T-cell (primary cell): ENCODE measurements at places on chromosomes 3 and 15.

- no peak overlapping the region for H3K4me3 ChIP-seq
- no peaks in the 10 kb centered on the region for H3K4me1 ChIP-seq
- peaks cover under 1% of the 10 kb centered on the region for H3K36me3 ChIP-seq
- no peaks in the 10 kb centered on the region for H3K27me3 ChIP-seq
- no peak overlapping the region for H3K27ac ChIP-seq
- DNase-seq = no peak
These were observed 30.1 kb downstream of the ZNF35 start for GRCh38 chr3:44678480-44679116.

DNA sequence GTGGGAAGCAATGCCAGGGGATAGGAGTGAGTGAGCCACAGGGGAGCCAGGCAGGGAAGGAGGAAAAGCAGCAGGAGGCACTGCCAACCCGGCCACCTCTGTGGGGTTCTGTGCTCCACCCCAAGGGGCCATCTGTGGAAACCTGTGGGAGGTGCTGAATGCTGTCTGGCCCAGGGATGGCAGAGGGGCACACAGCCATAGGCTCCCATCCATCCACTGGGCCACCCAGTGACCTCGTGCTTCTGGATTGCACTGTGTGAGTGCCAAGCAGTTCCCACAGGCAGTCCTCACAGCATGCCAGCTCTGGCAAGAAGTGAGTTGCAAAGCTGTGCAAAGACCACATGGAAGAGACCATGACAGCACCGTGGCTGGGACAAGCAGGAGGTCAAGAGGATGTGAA is 27.5 kb downstream of the DNAJB8 start:
- H3K27ac ChIP-seq = no peak overlapping the region
- H3K4me3 ChIP-seq = no peak overlapping the region
- DNase-seq = no peak
- no peaks in the 10 kb centered on the region for H3K4me1 ChIP-seq

DNA sequence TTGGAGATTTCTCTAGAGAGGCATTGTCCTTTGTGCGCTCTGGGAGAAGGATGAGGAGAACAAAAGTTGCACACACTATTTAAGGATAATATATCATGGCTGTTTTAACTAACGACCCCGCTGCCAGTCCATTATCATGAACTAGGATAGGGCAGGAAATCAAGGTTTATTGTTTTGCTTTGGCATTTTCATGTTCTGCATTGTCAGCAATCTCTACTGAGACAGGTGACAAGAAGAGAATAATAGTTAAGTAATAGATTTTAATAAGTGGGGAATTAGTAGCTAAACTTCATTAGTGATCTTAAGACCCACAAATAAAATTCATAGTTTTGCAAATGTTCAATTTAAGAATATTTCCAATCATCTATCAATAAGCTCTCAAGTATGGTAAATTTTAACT is 20.6 kb upstream of the GMNC start:
- H3K4me1 ChIP-seq = no peaks in the 10 kb centered on the region
- DNase-seq = no peak
- no peaks in the 10 kb centered on the region for H3K36me3 ChIP-seq
- H3K27me3 ChIP-seq = no peaks in the 10 kb centered on the region
- H3K4me3 ChIP-seq = no peak overlapping the region

- DNase-seq = no peak
- peaks cover 27% of the 10 kb centered on the region for H3K4me1 ChIP-seq
- no peaks in the 10 kb centered on the region for H3K27me3 ChIP-seq
- no peak overlapping the region for H3K27ac ChIP-seq
- no peaks in the 10 kb centered on the region for H3K36me3 ChIP-seq
These were observed 8.5 kb downstream of the CCDC9B start for GRCh38 chr15:40332113-40332781.

DNA sequence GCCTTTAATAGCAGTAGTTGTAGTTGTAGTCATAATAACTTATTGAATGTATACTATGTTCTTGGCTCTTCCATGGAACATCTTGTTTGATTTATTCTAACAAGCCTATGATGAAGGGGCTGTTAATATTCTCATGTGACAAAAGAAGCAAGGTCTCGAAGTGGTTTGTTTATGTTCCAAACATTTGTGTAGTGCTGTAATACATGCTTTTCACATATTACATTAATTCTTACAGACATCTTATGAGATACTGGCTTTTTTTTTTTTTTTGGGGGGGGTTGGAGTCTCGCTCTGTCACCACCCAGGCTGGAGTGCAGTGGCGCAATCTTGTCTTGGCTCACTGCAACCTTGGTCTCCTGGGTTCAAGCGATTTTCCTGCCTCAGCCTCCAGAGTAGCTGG is 252.3 kb downstream of the PTPRG start:
- no peaks in the 10 kb centered on the region for H3K4me1 ChIP-seq
- H3K36me3 ChIP-seq = no peaks in the 10 kb centered on the region
- no peak overlapping the region for H3K27ac ChIP-seq
- no peak for DNase-seq

DNA sequence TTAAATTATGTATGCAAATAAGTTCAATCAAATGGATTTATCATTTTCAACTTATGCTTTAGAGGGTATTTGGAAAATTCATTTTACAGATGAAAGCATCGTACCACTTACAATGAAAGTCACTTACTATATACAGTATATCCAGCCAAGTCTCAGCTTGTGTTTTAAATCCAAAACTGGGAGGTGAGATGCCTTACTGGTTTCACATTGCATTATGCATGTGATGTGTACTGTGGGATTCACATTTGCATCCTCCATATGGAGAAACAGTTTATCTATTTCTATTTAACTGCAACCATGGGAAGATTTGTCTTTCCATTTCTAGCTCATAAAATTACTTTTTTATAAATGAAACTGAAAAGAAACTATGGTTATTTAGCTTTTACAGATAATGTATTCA is 248.1 kb downstream of the CNTN3 start:
- H3K36me3 ChIP-seq = no peaks in the 10 kb centered on the region
- no peak overlapping the region for H3K4me3 ChIP-seq
- H3K27ac ChIP-seq = no peak overlapping the region
- DNase-seq = no peak

DNA sequence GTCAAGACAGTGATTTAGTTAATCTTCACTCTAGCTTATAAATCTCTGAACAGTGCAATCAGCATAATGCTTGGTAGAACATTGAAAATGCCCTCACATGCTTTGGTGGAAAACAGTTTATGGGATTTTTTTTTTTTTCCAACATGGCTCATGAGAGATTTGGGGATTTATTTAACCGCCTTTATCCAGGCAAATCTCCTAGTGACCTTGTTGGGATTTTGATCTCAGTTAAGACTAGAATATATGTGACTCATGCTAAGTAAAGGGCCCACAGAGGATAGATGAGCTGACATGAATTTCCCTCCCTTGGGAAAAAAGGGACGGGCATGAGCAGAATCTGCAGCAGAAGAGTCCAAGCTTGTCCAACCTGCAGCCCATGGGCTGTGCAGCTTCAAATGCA is 18.7 kb downstream of the LRTM1 start:
- no peak for DNase-seq
- no peaks in the 10 kb centered on the region for H3K27me3 ChIP-seq
- H3K36me3 ChIP-seq = no peaks in the 10 kb centered on the region
- no peak overlapping the region for H3K4me3 ChIP-seq
- no peak overlapping the region for H3K27ac ChIP-seq

- H3K4me3 ChIP-seq = no peak overlapping the region
- no peak for DNase-seq
- H3K36me3 ChIP-seq = no peaks in the 10 kb centered on the region
- no peak overlapping the region for H3K27ac ChIP-seq
These were observed 4.8 kb upstream of the ABHD5 start for GRCh38 chr3:43685921-43686320.

- H3K27ac ChIP-seq = no peak overlapping the region
- no peaks in the 10 kb centered on the region for H3K36me3 ChIP-seq
- no peak for DNase-seq
- H3K4me3 ChIP-seq = no peak overlapping the region
- peaks cover 17% of the 10 kb centered on the region for H3K27me3 ChIP-seq
These were observed 155.4 kb upstream of the TPM1 start for GRCh38 chr15:62887113-62887570.

- peaks cover 41% of the 10 kb centered on the region for H3K27me3 ChIP-seq
- H3K36me3 ChIP-seq = no peaks in the 10 kb centered on the region
- H3K4me3 ChIP-seq = peak overlapping the region; percentile 74
- H3K4me1 ChIP-seq = peaks cover 45% of the 10 kb centered on the region
- H3K27ac ChIP-seq = peak overlapping the region; percentile 49
These were observed 51.6 kb upstream of the BLM start for GRCh38 chr15:90665288-90666134.

DNA sequence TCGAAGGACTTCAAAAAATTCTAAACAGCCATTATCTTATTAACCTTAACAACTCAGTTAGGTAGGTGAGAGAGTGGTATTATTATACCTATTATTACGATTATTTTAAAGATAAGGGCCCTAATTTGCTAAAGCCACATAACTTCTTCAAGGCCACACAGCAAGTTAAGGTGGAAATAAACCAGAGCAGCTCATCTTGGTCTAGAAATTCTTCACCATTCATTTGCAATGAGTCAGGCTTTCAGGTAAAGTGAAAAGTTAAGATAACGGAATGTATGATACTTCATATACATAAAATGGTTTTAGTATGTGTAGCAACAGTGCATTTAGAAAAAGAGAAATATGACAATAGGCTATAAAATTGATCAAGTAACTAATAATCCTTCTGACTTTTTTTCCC is 920.2 kb downstream of the ROBO1 start:
- H3K4me3 ChIP-seq = no peak overlapping the region
- no peaks in the 10 kb centered on the region for H3K4me1 ChIP-seq
- DNase-seq = no peak
- H3K27ac ChIP-seq = no peak overlapping the region

- DNase-seq = no peak
- H3K27ac ChIP-seq = no peak overlapping the region
- no peaks in the 10 kb centered on the region for H3K27me3 ChIP-seq
- H3K36me3 ChIP-seq = no peaks in the 10 kb centered on the region
- no peaks in the 10 kb centered on the region for H3K4me1 ChIP-seq
These were observed 21.0 kb downstream of the RARB start for GRCh38 chr3:25448750-25449692.

GRCh38 chr15:45759936-45760335 is 125.1 kb downstream of the SQOR start:
- DNase-seq = no peak
- H3K4me1 ChIP-seq = no peaks in the 10 kb centered on the region
- peaks cover 10% of the 10 kb centered on the region for H3K27me3 ChIP-seq
- H3K4me3 ChIP-seq = no peak overlapping the region
- no peaks in the 10 kb centered on the region for H3K36me3 ChIP-seq

- no peak for DNase-seq
- no peaks in the 10 kb centered on the region for H3K27me3 ChIP-seq
- no peaks in the 10 kb centered on the region for H3K4me1 ChIP-seq
These were observed 8.3 kb downstream of the LRRC3B start for GRCh38 chr3:26630669-26631389.

- peaks cover 7% of the 10 kb centered on the region for H3K4me1 ChIP-seq
- no peak overlapping the region for H3K27ac ChIP-seq
- H3K4me3 ChIP-seq = no peak overlapping the region
- no peak for DNase-seq
- H3K36me3 ChIP-seq = peaks cover 3% of the 10 kb centered on the region
These were observed 37.8 kb downstream of the CD47 start for GRCh38 chr3:108053067-108053466.

DNA sequence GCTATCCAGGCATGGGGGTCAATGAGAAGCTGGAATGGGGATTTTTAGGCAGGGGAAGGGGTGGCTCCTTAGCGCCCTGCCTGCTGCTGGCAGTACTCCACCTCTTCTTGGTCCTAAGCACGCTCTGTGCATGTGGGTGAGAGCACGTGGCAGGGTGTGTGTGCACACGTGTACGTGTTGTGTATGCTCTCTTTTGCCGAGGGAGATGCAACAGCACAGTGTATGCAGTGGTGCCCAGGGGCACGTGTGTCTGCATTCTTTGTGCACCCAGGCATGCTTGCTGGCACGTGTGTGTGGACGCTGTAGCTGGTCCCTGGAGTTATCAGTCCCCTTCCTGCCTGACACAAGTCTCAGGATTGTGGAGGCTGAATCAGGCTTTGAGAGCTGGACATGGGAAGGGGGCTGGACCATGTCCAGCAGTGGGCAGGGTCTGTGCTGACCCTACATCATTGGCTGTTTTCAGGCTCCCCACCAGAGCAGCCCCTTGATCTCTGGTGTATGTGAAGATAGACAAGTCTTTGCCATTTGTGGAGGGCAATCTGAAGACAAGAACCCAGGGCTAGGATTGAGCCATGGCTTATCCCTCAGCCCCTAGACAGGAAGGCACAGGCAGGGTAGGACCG is 1.9 kb upstream of the CAMKV start:
- no peaks in the 10 kb centered on the region for H3K36me3 ChIP-seq
- peaks cover 53% of the 10 kb centered on the region for H3K27me3 ChIP-seq
- H3K4me3 ChIP-seq = no peak overlapping the region
- H3K4me1 ChIP-seq = no peaks in the 10 kb centered on the region
- DNase-seq = no peak

DNA sequence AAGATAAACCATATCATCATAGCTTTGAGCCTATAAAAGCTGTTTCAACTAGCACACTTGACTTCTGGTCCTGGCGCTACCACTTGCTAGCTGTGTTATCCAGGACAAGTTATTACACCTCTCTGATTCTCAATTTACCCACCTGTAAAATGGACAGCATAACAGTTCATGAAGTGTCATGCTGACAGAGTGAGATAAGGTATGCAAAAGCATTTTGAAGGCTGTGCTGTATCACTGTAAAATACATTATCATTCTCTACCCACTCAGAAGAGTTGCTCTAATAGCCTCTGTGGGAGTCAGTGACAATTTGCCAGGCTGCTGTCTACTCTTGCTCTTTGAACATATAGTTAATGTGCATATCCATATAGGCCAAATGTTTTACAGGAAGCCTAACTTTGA is 93.0 kb downstream of the SSR3 start:
- no peak overlapping the region for H3K4me3 ChIP-seq
- no peaks in the 10 kb centered on the region for H3K27me3 ChIP-seq
- no peaks in the 10 kb centered on the region for H3K4me1 ChIP-seq

DNA sequence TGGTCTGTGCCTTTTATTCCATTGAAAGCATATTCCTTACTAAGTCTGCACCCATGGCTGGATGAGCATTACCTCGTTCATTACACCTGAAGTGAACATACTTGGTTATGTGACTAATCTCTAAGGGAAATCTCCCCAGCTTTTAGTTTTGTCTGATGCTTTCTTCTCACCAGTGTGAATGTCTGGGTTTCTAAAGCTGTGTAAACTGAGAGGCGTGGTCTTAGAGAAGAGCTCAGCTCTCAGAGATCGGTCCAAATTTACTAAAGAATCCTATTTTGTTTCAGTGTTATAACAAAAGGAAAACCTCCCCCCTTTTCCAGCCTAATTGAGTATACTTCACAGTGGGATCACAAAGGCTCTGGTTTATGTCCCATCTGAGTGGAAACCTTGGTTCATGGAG is 352.3 kb downstream of the PTPRG start:
- no peaks in the 10 kb centered on the region for H3K36me3 ChIP-seq
- no peak overlapping the region for H3K27ac ChIP-seq
- H3K4me3 ChIP-seq = no peak overlapping the region
- DNase-seq = no peak
- H3K4me1 ChIP-seq = no peaks in the 10 kb centered on the region
- no peaks in the 10 kb centered on the region for H3K27me3 ChIP-seq

DNA sequence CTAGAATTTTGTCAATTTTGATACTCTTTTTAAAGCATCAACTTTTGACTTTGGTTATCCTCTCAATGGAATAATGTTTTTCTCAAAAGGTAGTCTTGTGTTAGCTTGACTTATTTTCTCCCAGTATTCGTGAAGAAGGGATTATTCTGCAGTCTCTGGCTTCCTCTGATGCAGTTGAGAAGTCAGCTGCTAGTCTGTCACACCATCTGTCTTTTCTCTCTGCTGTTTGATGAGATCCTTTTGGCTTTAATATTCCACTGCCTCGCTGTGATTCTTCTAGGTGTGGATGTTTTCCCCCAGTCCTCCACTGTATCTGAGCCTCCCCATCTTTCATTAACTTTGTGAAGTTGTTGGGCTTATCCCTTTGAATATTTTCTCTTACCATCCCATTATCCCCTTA is 141.0 kb downstream of the WDR72 start:
- no peaks in the 10 kb centered on the region for H3K36me3 ChIP-seq
- DNase-seq = no peak
- H3K4me1 ChIP-seq = no peaks in the 10 kb centered on the region
- no peak overlapping the region for H3K27ac ChIP-seq
- no peaks in the 10 kb centered on the region for H3K27me3 ChIP-seq
